ENCODE measurements at places on chromosomes 11 and 22. TPM values are rescaled to one million over a fixed set of nuclear protein-coding genes. Genes with fewer than 3 reads are reported as not detected.

RIN1 gene
- 2.1 TPM for total RNA-seq

DNA sequence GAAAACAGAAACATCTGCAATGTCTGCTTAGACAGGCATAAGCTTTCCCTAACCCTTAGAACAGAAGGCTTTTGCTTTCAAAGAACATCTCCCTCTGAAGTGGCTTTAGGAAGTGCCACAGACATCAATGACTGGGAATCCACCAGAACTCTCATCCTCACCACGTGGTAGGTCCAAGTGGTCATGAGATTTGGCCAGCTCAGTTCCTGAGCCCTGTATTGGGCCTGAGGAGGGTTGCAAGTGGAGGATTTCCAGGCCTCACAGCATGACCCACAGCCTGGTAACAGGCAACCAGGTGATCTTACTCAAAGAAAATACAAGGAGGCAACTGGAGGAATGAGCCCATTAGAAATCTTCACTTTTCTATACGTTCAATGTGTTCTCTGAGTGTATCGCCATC, 1.6 kb downstream of the CASP1 start:
- peaks cover 42% of the 10 kb centered on the region for H3K4me1 ChIP-seq
- H3K36me3 ChIP-seq = peaks cover 26% of the 10 kb centered on the region
- H3K27ac ChIP-seq = peak overlapping the region; percentile 90

OR8G5 gene
- total RNA-seq = not detected

GRCh38 chr11:701741-702461, 4.1 kb upstream of the EPS8L2 start:
- H3K36me3 ChIP-seq = no peaks in the 10 kb centered on the region
- no peak for DNase-seq
- H3K4me1 ChIP-seq = no peaks in the 10 kb centered on the region
- H3K4me3 ChIP-seq = no peak overlapping the region
- H3K27ac ChIP-seq = no peak overlapping the region

GRCh38 chr11:46663277-46663940, 37.0 kb downstream of the ARHGAP1 start:
- H3K27me3 ChIP-seq = no peaks in the 10 kb centered on the region
- no peak overlapping the region for H3K4me3 ChIP-seq
- DNase-seq = no peak
- peaks cover 26% of the 10 kb centered on the region for H3K36me3 ChIP-seq
- H3K4me1 ChIP-seq = peaks cover 5% of the 10 kb centered on the region
- H3K27ac ChIP-seq = no peak overlapping the region

Measured in natural killer cell treated with Interleukin-12 subunit alpha and Interleukin-12 subunit beta and Interleukin-15 and Interleukin-18, amount 100 ng/mL, for 72 hours (primary cell).